ENCODE measurements at places on chromosomes 2 and 18.
A peak's percentile ranks its signal among the peaks of the same experiment; 100 is the strongest.

DNA sequence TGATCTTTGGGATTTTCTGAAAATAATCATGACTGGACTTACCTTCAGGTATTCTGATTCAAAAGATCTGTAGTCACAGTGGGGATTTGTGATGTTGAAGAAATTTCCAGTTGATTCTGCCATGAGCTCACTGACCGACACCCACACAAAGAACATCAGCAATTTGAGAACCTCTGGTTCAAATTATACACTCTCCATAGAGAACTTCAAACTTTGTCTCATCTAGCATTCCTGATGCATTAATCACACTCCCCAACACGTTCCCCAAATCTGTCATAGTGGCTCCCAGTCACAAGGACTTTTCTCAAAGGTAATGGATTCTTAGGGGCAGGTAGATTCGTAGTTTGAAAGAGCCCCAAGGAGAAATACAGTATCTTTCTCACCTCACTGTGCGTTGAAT, 584.3 kb downstream of the FBXO15 start:
- no peak for DNase-seq

GRCh38 chr2:4553241-4553640, 849.9 kb downstream of the DCDC2C start:
- no peak for DNase-seq

DNA sequence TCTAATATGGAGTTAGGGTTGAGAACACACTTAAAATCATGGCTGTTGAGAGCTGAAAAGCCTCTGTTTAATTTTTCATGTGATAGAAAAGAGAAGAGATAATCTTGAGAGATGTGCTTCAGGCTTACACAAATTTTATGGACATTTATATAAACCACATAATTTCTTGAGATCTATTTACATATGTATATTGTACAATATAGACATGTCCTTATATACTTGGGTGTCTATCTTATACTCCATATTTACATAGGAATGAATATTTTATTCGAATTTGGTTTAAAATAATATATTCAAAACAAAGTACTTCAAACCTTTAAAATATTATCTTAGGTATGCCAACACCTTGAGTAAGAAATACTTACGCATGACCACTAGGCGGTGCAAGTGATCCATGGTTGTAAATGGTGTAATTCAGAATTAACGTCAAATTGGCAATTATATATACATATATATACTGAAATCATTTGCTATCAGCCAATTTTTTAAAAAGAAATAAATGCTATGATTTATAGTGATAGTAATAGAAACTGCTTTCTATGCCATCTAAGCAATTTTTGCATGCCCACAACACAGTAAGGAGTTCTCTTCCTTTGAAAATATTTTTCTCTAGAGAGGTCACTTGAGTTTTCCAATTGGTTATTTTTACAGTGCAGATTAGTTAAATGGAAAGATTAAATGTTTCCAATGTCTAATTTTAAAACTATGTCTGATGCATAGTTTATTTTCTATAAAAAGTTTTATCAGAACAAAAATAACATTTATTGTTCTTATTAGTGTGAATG, 37.6 kb upstream of the SPAG16 start:
- peak; percentile 60 for DNase-seq

- DNase-seq = no peak
Measured at GRCh38 chr2:152548111-152548875, 169.0 kb downstream of the PRPF40A start.

GRCh38 chr2:186887107-186888090, 38.4 kb upstream of the ZSWIM2 start:
- DNase-seq = no peak

DNA sequence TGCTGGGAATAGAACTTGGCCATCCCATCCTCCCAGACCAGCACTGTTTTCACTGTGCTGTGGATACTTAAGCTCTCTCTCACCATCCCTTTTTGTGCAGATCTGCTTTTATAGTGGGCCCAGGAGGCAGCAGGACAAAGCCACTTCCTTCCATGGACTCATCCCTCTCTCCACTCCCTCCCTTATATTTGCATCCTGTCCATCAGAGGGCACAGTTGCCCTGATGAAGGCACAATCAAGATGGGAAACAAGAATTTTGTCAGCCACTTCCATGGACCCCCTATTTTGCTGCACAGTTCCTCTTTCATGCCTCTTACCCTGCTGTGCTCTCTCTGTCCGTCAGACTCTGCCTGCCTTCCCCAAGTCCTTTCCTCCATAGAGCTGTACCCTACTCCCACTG, 338.7 kb downstream of the HRH4 start:
- peak; percentile 6 for DNase-seq

DNA sequence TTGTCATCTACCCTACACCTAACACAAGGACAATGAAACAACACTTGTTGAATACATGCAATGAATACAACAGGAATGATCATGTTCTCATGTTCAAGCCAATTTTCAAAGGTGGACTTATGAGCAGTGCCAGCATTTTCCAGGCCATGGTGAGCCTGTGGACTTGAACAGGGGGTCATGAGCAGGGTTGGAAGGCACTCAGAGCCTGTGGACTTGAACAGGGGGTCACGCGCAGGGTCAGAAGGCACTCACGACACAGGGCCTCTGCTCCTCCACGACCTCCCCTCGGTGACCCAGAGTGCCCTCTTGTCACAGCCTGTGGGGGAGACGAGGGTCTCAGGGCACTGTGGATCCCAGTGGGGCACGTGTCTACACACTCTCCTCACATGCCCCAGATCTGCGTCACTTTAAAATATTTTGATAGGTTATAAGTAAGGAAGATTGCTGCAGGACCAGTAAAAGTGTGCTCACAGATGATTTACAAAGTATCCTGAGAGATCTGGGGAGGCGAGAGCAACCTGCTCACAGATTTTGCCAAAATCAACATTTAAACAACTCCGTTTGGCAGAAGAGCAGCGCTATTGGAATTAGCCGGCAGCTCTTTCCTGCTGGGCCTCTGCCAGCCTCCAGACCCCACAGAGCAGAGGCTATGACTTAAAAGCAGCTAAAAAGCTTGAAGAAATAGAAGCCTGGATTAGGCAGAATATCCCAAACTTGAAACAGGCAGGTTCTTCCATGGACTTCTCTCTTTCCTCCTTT, 121.9 kb downstream of the TMEM18 start:
- no peak for DNase-seq

GRCh38 chr18:63837590-63837989, 49.9 kb upstream of the SERPINB2 start:
- no peak for DNase-seq

GRCh38 chr2:1601471-1602277, 142.6 kb downstream of the PXDN start:
- no peak for DNase-seq

DNA sequence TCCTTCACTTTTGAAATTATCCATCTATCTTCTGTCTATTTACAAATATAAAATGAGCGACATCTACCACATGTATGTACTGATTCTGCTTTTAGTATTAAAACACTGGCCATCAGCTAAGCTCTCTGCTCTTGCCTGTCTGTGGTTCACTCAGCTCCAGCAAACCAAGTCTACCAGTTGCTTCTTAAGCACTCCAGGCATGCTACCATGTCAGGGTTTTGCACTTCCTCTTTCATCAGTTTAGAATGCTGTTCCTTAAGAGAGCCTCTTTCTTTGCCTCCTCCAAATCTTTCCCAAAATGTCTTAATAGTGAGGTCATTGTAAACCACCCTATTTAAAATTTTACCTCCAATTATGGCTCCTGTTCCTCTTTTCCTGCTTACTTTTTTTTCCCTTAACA, 59.5 kb downstream of the SCN3A start:
- peak; percentile 30 for DNase-seq

- DNase-seq = peak; percentile 36
Measured at GRCh38 chr2:197212344-197213262, 98.0 kb downstream of the ANKRD44 start.

DNA sequence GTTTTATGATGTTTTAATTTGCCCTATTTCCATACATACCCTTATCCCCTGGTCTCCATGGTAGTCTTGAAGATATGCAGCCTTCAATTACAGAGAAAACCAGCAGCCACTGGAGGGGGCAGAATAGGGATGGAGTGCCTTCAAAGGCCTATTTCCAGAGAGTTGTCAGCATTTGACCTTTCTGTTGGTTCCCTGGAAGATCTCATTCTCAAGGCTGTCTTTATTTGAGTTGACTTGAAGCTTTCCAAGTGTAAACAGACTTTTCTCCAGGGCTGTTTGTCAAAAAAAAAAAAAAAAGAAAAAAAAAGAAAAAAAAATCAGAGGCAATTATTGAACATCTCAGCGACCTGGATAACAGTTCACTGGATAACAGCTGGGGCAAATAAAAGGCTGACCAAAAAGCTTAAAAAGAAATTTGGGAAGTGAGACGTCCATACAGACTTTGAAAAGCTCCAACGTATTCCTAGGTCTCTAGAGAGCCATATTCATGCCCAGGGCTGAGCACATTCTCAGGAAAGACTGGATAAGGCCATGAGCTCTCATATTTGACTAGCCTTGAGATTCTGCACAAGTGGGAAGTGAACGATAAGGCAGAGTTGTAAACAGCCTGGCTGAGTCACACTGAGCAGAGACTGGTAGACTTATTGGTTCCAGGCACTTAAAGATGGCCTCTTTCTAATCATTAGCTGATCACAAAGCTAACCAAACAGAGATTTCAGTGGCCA, 126.6 kb downstream of the VAPA start:
- no peak for DNase-seq

DNA sequence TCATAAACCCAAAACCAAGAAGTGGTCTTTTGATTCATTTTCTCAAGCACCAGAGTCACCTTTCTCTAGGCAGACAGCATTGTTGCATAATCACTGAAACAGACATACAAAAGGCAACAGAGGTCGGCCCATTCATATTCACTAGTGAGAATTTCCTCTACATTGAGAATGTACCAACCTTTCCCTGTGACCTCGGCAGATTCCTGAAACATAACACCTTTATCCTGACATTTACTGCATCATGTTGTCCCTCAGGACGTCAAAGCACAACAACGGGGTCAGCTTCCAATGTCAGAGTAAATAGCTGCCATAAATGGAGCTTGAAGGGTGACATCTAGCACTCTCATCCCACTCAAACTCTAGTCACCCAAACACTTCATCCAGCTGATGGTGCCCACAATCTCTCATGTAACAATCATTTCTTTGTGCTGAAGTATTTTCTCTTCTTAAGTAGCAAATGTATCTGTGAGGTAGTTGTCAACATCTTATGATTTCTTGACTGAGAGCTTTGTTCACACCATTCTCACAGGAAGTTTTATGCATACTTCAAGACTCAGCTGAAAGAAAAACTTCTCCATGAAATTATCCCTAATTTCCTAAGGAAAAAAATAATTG, 802.6 kb upstream of the CHAC2 start:
- no peak for DNase-seq

- peak; percentile 40 for DNase-seq
Measured at GRCh38 chr18:48020337-48021250, 90.1 kb upstream of the SMAD2 start.

- DNase-seq = no peak
Measured at GRCh38 chr2:46300406-46300832, 3.2 kb downstream of the EPAS1 start.

- DNase-seq = no peak
Measured at GRCh38 chr2:20677301-20678085, 10.5 kb downstream of the GDF7 start.

GRCh38 chr2:8487461-8487932, 194.4 kb upstream of the ID2 start:
- DNase-seq = peak; percentile 43

DNA sequence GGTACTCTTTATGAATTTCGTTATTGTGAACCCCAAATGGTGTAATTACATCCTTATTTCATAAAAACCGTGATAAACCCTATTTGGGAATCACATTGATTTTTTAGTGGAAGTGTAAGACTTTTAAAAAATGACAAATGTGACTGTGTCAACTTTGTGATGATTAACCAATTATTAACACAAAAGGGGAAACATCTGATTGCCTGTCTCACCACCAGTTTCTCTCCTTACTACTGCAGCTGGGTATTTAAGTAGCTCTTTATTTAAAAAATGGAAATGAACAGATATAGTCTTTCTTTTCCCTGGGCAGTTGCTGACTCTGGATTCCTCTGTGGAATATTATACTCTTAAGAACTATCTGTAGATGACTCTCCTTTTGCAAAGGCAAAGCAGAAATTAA, 11.6 kb upstream of the RPE start:
- DNase-seq = no peak

GRCh38 chr2:190216829-190217228, 102.8 kb downstream of the HIBCH start:
- DNase-seq = peak; percentile 34

- no peak for DNase-seq
Measured at GRCh38 chr2:48714245-48714644, 41.3 kb downstream of the LHCGR start.

DNA sequence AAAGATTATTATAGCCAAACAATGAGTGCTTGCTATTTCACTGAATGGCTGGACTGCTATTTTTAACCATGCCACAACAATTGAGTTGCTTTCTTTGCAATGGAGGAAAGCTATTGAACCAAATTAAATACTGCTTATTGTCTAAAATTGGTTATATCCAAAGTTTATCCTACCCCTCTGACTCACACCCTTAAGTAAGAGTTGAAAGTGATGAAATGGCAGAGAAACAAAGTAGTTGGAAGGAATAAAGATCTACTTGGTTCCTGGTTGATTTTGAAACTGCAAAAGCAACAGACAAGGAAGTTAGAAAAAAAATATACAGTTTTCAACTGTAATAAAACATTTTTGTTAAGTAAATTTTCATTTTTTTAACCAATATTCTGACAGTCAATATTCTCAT, 47.5 kb downstream of the EML4 start:
- peak; percentile 71 for DNase-seq

GRCh38 chr2:134381141-134381540, 127.3 kb downstream of the MGAT5 start:
- no peak for DNase-seq

- DNase-seq = no peak
Measured at GRCh38 chr2:229087267-229087666, 183.8 kb downstream of the PID1 start.

- no peak for DNase-seq
Measured at GRCh38 chr2:181070119-181070835, 89.9 kb downstream of the UBE2E3 start.

DNA sequence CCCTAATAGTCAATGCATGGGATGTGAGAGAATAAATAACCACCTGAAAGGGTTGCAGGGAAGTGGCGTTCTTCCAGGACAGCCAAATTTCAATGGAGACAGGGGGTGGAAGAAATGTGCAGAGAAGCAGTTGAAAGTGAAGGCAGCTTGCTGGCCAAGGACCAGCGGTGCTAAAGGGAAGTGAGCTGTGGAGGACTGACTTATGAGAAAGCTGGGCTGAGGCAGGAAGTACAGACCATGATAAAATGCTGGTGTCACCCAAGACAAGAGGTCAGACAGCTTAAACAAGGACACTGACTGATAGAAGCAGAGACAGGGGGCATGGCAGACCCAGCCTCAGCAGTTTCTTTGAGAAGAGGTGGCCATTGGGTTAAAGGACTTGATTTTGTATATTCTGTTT, 106.7 kb downstream of the DTNB start:
- peak; percentile 81 for DNase-seq

- DNase-seq = no peak
Measured at GRCh38 chr2:98484652-98485452, 40.2 kb downstream of the INPP4A start.

- no peak for DNase-seq
Measured at GRCh38 chr2:43057742-43058725, 168.4 kb downstream of the ZFP36L2 start.

GRCh38 chr2:86372641-86373502, 35.4 kb upstream of the REEP1 start:
- DNase-seq = peak; percentile 49

- DNase-seq = no peak
Measured at GRCh38 chr18:46171331-46171730, 67.1 kb downstream of the HAUS1 start.

GRCh38 chr2:200705305-200706041, 106.2 kb upstream of the BZW1 start:
- no peak for DNase-seq

Measured in NB4 (cell line).